ENCODE measurements at places on chromosomes 6 and 20.

GRCh38 chr6:129552413-129552812 is 157.6 kb downstream of the ARHGAP18 start:
- no peak for DNase-seq

DNA sequence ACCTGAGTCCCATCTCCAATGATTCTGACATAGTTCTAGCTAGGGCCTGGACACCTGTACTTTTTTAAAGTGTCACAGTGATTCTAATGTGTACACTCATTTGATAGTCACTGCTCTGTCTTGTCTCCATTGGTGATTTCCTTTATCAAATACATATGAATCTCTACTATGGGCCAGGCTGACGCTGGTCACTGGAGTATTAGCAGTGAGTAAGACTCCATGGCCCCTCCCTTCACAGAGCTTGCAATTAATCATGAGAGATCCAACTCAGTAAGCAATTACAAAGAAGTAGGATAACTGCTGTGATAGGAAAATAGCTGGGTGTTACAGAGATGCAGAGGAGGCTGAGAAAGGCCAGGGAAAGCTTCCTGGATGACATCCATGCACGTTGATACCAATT is 19.3 kb upstream of the SASH1 start:
- DNase-seq = no peak

- peak; percentile 89 for DNase-seq
These were observed 24.7 kb upstream of the HDAC2 start for GRCh38 chr6:113995634-113996033.

DNA sequence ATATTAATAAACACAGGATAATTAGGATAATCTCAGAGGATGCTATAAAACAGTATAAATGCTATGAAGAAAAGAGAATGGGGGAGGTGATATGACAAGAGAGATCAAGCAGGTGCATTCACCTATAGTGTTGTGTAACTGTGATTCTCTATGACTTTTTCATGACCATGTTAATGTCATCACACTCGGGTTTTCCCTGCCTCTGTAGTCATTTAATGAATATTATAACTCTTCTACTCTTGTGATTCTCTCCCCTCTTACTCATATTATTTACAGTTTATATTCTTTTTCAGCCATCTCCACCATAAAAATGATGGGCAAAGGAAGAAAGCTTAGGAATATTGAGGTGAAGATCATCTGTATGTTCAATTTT is 106.9 kb upstream of the SGK1 start:
- DNase-seq = no peak
